GDM1 (cell line): ENCODE measurements at places on chromosomes 7 and 10.
A peak's percentile ranks its signal among the peaks of the same experiment; 100 is the strongest.

- no peak for DNase-seq
Measured at GRCh38 chr7:156929789-156930539, 19.5 kb upstream of the NOM1 start.

- DNase-seq = no peak
Measured at GRCh38 chr7:117489911-117490310, 10.1 kb downstream of the CFTR start.

DNA sequence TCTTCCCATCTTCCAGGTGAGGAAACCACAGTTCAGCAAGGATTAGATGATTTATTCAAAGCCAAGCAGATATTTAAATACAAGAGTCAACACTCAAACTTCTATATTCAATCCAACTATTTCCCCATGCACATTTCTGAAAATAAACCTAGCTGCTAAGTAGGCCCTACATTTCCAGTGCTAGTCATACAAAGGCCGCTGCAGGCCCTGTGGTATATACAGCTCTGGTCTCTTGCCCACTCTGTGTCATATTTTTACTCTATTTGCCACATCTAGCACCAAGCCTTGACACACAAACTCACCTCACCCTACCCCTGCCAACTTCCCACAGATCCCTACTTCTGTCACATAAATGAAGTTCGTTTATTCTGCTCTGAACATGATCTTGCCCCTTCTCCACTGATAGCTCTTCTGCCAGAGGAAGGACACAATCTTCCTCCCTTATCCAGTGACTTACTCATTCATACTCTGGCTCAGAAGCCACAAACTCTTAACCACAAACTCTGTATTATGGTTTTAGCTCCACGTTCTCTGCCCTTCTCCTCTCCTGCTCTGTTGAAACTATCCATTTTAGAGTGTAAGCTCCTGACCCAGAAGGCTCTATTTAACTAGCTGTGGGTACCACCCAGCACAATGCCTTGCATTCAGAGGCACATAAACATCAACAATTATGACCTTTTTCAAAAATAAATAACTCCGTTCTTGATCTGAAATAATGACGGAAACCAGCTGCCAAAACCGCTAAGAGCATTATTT, 180.7 kb downstream of the CPEB3 start:
- DNase-seq = peak; percentile 27

GRCh38 chr10:110829721-110830410, 41.9 kb upstream of the PDCD4 start:
- DNase-seq = no peak

DNA sequence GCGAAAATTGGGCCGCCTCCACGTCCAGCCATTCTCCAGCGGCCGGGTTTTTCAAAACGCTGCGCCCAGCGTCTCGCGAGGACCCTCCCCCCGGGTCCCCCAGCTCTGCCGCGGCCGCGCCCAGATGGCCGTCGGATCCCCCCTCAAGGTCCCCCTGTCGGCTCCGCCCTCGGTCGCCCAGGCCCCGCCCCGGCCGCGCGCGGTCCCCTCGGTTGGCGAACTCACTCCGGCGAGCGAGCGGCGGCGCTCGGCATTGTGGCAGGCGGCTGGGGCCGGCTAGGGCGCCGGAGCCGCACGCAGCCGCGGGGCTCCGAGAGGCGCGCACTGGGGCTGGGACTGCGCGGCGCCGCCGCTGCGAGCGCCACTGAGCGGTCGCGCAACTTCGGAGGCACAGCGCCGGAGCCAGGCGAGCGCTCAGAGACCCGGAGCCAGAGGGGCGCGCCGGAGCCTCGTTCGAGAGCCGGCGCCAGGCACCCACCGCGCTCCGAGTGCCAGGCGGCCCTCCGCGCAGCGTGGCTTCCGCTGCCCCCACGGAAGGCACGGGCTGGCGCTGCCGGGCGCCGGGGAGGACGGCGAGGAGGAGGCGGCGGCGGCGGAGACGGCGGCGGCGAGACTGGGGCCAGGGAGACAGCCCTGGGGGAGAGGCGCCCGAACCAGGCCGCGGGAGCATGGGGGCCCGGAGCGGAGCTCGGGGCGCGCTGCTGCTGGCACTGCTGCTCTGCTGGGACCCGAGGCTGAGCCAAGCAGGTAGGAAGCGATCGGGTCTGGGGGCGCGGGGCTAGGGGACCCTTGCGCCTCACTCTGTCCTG, at the start of gene UNC5B:
Gene UNC5B (plus strand): TSS at position 253 of the 809 bp plus-strand sequence. CDS start 416 bp downstream, at position 669.
- DNase-seq = peak; percentile 86

- peak; percentile 15 for DNase-seq
Measured at GRCh38 chr10:110717781-110718589, 73.8 kb downstream of the RBM20 start.

- peak; percentile 78 for DNase-seq
Measured at GRCh38 chr7:156640257-156640948, at the start of gene RNF32. Gene RNF32 (plus strand): TSS chr7:156640774. CDS start chr7:156643878, 3,104 bp downstream.

DNA sequence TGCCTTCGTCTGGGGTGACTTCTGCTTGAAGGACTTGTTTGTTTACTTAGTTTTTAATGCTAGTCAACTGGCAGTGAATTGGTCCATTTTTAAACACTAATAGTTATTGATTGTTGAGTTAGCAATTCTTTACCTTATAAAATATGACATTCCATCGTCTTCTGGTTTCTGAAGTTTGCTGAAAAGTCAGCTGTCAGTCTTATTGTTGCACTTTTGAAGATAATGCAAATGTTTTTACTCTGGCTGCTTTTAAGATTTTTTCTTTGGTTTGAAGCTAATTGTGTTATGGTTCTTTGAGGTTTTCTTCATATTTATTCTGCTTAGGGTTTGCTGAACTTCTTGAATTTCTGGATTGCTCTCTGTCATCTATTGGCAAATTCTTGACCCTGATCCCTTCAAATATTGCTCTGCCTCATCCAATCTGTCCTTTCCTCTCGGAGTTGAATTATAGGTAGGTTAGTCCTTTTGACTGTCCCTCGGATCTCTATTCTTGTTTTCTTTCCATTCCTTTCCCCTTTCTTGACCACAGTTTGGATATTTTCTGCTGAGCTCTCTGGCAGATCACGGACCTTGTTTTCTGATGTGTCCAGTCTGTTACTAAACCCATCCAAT, 24.2 kb downstream of the MGMT start:
- DNase-seq = no peak

DNA sequence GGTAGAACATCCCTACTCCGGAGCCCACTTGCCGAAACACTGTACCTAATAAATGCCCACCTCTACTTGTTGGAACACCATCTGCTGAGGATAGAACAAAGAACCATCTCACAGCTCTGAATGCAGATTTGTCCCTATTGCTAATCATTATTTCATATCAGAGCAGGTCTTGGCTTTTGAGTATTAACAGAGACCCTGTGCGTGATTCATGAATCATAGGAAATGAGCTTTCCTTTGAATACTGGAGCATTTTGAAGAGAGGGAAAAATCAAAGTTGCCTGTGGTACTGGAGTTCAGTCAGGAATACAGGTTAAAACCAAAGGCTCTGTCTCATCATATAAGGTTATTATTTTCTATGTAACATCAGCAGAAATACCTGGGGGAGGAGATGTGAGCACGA, 1132.3 kb downstream of the XPNPEP1 start:
- DNase-seq = no peak

DNA sequence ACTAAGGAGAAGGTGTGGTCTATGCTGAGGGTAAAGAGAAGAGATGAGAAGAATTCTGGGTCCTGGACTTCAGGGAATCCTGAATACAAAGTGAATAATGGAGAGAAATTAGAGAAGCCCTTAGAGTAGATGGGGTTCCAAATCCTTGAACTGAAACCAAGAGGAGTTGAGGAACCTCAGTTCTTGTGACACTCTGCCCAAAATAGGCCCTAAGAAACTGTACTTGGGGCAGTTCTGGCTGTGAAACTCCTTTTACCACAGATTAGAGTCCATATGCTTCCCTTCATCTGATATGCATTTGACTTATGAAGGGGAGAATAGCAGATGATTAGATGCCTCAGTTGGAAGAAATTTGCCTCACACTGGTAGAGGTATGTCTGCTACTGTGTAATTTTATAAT, 19.0 kb downstream of the TES start:
- no peak for DNase-seq

DNA sequence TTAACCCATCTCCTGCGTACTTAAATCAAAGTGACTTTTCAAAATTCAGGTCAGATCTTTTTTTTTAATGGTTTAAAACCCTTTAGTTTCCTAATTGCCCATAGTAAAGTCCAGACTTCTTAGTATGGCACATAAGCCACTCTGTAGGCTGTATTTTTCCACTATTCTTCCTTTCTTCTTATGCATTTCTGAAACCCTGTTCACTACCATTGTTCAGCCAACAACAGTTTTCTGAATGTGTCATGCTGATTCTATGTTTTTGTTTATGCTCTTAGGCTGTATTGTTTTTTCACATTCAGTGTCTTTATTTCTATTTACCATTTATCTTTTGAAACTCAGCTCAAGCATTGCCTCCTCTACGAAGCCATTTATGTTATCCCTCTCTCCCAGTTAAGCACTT, 26.7 kb downstream of the CCSER2 start:
- no peak for DNase-seq

- no peak for DNase-seq
Measured at GRCh38 chr10:43197834-43198681, 59.8 kb downstream of the CSGALNACT2 start.

DNA sequence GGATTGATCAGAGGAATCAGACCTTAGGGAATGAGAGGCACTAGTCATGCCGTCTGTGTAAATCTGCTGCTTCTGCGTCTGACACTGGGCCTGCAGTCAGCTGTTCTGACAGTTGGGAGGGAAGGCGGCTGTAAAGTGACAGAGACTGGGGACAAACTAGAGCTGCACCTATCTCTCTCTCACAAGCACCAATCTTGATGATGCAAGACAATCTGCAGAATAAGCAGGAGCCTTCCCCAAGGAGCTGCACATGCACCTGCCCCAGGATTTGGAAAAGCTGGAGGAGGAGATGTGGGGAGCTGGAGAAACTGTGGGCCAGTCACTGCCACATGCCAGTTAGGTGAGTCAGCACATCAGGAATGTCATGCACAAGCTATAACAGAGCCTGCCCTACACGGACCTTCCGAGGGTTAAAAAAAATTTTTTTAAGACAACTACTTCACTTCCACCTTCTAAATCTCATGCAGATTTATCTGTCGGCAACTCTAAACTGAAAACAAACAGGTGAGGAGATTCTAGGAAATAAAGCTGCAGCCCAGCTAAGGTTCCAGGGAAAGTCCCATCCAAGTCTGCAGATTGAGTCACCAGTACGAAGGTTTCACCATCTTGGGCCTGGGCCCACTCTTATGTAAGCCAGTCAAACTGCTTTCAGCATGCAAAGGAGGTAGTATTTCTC, 39.2 kb downstream of the ENO4 start:
- no peak for DNase-seq

- DNase-seq = no peak
Measured at GRCh38 chr10:50614444-50615137, 9.2 kb downstream of the SGMS1 start.

DNA sequence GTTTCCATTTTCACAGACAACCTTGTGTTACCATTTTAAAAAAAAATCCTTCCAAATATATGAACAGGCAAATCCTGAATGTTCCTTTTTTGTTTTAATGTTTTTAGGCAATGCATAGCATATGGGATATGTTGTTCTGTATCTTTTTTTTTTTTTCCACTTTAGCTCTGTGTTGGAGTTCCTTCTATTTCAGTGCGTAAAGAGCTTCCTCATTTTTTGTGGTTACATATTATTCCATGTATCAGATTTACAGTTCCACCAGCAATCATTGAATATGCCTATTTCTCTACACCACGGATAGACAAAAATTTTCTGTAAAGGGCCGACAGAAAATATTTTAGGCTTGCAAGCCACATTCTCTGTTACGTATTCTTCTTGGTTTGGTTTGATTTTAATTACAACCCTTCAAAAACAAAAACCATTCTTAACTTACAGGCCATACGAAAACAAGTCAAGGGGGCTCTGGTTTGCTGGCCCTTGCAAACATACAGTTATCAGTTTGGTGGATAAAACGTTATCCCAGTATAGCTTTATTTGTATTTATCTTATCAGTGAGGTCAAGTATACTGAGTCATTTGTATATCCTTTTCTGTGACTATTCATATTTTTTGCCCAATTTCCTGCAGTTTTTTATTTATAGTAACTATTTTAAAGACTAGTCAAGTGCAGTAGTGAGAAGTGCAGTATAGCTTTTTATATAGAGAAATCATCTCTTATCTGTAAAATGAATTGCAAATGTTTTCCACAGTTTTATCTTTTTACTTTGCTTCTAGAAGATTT, 55.7 kb downstream of the RALA start:
- no peak for DNase-seq

DNA sequence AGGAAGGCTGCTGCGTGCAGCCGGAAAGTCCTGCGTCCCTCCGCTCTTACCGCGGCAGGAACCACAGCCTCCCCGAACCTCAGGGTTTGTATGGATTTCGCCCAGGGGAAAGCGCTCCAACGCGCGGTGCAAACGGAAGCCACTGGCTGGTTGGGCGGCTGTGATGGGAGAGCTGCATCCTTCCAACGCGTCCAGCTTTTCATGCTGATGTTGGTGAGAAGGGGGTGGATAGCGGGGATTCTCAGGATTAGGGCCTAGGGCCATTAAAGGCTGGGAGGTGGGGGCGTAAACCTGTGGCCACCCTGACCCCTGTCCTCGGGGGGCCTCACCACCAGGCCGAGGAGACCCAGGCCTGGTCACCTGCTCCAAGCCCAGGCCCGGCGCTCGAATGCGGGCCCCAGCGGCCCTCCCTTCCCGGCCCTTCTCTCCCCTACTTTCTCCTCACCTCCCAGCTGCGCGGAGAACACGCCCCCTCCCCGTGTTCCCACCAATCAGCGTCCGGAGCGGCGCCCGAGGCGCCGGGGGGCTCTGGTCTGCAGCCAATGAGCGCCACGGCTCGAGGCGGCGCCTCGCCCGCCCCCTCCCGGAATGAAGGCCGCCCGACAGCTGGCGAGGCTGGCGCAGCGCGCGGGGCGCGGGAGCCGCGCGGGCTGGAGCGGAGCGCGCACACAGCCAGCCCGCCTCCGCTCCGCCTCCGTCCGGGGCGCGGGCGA, 458 bp upstream of the NANOS1 start:
- DNase-seq = peak; percentile 68

DNA sequence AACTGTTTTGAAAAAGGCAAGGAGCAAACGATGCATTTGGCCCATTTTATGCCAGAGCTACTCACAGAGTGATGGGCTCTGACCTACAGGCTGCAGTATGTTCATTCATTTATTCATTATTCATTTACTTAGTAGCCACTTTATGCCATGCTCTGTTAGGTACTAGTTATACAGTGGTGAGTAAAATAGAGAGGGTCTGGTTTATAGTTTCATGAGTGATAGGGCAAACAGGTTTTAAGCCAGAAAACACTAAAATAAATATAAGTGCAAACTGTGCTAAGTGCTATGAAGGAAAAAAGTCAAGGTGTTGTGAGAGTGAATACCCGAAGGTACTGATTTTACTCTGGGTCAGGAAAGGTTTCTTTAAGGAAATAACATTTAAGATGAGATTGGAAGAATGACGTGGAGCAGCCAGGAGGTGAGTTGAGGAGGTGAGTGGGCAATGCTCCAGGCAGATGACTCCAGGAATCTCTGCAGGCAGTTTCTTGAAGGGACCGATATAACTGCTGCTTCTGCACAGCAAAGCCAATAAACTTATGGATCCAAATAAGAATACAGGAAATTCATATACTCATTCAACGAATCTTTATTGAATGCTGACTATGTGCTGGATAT, 56.9 kb upstream of the FAM133B start:
- DNase-seq = no peak

- DNase-seq = no peak
Measured at GRCh38 chr10:49312246-49312869, 13.4 kb downstream of the C10orf71 start.

- no peak for DNase-seq
Measured at GRCh38 chr10:68832601-68833000, 5.3 kb downstream of the STOX1 start.

GRCh38 chr10:116184512-116184794, 88.6 kb downstream of the GFRA1 start:
- no peak for DNase-seq

- no peak for DNase-seq
Measured at GRCh38 chr7:32223071-32223650, 153.0 kb upstream of the PDE1C start.

GRCh38 chr7:27501001-27501400, 161.7 kb downstream of the HIBADH start:
- no peak for DNase-seq
